ENCODE measurements at places on chromosomes 6 and 20.
A peak's percentile ranks its signal among the peaks of the same experiment; 100 is the strongest.

GRCh38 chr6:112173221-112173804 is 81.1 kb downstream of the LAMA4 start:
- no peak for DNase-seq

DNA sequence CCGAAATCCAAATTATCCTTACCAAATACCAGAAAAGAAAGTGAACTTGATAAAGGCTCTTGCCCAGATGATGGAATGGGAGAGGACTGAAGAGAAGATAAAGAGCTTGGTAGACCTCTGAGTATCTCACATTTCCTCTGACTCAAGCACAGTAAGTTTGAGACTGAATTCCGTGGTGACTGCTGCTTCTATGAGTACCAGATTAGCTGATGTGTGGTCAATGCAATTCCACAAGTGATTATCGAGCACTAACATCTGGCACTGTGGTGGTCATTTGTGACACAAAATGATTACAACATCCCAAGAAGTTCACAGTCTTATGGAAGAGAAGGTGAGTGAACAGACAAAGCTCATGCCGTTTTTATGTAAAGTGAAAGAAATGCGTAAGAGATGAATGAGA is 2.6 kb upstream of the RPS6KA2 start:
- DNase-seq: peak; percentile 61

GRCh38 chr6:12047792-12048432 is 35.8 kb downstream of the HIVEP1 start:
- no peak for DNase-seq

DNA sequence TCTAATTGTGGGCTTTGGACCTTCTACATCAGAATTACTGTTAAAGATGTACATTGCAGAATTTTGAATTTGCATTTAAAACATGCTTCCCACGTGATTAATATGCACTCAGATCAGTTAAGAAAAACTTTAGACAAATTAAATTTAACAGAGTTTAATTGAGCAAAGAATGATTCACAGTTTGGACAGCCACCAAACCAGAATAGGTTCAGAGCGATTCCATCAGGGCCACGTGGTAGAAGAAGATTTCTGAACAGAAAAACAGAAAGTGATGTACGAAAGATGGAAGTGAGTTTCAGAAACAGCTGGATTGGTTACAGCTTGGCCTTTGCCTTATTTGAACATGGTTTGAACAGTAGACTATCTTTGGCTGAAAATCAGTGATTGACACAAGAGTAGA is 704.2 kb upstream of the MAP3K7 start:
- no peak for DNase-seq

GRCh38 chr20:41984031-41984430 is 365.9 kb upstream of the CHD6 start:
- no peak for DNase-seq

- no peak for DNase-seq
These were observed 9.3 kb downstream of the ULBP2 start for GRCh38 chr6:149951096-149951495.

GRCh38 chr6:42431356-42431755 is 20.4 kb downstream of the TRERF1 start:
- no peak for DNase-seq

DNA sequence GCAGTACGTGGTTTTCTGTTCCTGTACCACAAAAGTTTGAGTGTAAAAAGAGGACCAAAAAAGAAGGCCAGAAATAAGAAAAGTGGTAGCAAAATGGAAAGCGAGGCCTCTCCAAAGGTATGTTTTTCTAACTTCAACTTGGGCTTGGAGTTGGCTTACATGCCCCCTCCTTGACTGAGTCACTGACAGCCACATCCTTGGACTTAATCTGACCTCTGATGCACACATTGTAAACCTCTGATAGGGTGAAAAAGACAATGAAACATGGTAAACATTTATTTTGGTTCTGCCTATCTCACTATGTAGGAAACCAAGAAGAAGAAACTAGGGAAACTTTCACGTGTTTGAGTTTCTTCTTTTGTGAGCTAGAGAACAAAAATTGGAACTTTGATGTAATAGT is 503.2 kb upstream of the ID4 start:
- peak; percentile 64 for DNase-seq

- DNase-seq: peak; percentile 88
These were observed 54.4 kb upstream of the CEP85L start for GRCh38 chr6:118705544-118706491.

DNA sequence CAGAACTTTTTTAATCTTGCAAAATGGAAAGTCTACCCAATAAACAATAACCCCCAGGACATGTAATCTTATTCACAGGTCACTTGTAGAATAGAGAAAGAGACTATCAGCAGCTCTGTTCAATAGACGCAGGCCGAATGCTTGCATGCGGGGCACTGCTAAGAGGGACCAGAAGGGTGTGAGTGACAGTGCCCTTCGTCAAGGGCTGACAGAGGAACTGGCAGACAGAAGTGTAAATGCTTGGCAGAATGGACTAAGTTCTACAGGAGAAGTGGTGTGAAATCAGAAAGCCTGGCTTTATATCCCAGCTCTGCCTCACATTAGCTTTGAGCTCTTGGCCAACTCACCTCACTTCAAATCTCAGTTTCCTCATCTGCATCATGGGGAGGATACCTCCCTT is 21.0 kb downstream of the DDO start:
- no peak for DNase-seq

DNA sequence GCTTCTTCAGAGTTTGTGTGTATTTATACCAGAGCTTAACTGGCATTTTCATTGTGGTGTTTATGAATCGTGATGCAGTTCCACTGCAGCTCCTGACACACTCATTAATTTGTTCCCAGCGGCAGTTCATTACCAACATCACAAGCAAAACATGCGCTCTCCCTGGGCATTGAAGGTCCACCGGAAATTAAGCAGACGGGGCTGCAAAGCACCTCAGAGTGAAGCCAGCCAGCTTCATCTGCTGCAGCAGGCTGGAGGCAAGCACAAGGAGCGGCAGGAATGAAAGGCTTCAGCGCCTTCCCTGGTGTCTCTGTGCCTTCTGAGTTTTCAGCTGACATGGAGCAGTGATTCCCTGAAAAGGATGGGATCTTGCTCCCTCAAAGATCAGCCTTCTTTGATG is 246.0 kb upstream of the SPTLC3 start:
- DNase-seq: no peak

DNA sequence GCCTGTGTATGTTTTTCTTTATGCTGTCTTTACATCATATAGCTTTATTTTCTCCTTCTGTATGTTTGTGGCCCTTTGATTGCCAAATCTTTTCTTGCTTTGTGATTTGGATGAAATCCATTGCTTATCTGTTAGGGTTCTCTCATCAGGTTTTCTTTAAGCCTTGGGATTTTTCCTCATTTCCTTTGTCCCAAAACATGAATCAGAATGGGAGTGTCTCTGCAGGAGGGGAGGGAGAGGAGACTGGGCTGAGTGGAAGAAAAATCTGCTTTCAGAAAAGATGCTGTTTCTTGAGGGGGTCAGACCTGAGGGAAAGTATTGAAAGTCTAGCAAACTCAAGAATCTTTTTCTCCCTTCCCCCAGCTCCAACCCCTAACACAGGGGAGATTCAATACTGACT is 758.0 kb upstream of the MMS22L start:
- no peak for DNase-seq

DNA sequence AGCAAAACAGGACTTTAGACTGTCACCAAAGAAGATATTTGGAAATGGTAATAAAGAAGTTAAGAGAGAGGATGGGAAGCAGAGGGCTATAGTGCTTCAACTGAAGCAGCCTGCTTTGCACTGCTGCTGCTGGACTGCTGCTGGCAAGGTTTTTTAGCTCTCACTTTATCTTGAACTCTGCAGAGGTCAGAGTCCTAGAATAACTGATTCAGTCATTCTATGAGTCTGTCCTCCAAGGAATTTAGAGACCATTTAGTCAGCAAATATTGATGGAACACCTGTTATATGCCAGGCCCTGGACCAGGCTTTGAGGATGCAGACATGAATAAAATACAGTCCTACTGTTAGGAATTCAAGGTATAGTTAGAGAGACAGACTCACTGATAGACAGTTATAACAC is 9.1 kb upstream of the SAYSD1 start:
- no peak for DNase-seq

- no peak for DNase-seq
These were observed 1932.2 kb upstream of the DEFB115 start for GRCh38 chr20:29325304-29325640.

DNA sequence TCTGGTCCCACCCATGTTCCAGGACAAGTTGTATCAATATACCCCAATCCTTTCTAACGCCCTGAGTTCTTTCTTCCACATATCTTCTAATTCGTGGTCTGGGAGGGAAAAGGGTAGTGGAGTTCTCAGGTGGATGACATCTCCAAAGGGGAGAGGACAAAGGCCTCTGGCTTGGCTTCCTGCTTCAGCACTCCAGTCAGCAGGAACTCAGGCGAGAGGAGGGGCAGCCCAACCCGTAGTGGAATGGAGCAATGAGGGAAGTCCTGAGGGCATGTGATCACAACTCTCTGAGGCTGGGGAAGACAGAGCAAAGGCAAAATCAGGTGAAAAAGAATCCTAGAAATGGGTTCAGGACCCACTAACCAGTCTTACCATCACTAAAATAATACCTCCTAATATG is 9.6 kb upstream of the NRM start:
- DNase-seq: no peak

DNA sequence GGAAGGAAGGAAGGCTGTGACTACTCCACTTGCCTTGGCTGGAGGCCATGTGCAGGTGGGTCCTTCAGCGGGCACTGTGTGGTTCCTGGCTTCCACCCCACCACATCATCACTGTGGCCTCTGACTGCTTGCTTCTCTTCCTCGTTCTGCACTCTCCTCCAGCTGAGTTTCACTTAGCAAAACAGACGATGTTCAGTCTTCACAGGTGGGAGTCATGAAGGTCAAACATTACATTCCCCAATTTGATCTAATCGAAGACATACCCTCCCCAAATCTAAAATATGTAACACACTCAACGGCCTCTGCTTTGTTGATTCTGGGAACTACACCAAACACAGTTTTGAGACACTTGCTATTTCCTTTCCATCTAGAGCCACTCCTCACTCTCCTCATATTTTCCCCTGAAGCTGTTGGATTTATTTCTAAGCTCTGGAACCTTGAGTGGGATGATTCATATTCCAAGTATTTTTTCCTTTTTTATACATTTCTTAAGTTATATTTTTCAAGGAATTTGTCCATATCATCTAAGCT is 132.5 kb upstream of the FOXA2 start:
- peak; percentile 29 for DNase-seq

DNA sequence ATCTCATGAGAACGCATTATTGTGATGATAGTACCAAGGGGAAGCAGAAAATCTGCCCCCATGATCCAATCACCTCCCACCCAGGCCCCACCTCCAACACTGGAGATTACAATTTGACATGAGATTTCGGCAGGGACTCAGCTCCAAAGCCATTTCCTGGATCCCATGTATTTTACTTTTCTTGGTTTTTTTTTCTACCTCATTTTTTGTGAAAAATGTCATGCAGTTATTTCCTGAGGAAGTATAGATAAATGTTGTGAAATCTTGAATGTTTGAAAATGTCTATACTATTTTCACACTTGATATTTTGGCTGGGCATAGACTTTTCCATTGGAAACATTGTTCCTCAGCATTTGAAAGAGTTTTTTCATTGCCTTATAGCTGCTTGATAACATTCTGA is 9.1 kb upstream of the BRPF3 start:
- DNase-seq: peak; percentile 57

GRCh38 chr6:150857945-150858308 is 7.6 kb upstream of the MTHFD1L start:
- DNase-seq: no peak

GRCh38 chr6:4185419-4185818 is 50.0 kb upstream of the ECI2 start:
- DNase-seq: no peak

- DNase-seq: no peak
These were observed 74.5 kb downstream of the METTL24 start for GRCh38 chr6:110283657-110284056.

DNA sequence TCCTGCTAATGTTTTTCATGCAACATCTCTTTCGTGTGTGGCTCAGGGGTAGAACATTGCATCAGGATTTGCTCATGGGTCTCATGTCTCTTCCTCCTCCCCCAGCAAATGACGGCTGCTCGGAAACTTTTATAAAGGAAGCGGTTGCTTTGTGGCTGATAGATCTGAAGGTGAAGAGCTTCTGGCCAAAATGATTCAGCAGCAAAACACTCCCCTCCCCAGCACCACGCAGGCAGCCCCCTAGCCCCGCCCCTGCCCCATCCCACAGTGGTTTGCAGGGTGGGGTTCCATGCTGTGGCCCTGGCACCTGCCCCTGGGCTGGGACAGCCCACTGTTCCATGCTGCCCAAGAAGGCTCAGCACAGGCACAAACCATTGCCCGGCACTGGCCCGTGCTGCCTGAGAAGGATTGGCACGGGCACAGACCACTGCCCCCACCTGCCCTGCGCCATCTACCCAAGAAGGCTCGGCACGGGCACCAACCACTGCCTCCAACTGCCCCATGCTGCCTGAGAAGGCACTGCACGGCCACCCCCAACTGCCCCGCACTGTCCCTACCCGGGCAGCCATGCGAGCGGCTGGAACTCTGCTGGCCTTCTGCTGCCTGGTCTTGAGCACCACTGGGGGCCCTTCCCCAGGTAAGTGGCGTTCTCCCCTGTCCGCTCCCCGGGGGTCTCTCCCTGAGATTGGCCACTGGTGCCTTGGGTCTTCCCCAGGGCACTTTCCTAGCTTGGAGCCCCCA is at the start of gene CST7:
Gene CST7, plus strand, starts transcription at position 331 of the 741 bp plus-strand sequence. Its CDS starts 237 bp downstream, at position 568.
- DNase-seq: peak; percentile 2

GRCh38 chr6:92608751-92609150 is 810.6 kb downstream of the EPHA7 start:
- no peak for DNase-seq

DNA sequence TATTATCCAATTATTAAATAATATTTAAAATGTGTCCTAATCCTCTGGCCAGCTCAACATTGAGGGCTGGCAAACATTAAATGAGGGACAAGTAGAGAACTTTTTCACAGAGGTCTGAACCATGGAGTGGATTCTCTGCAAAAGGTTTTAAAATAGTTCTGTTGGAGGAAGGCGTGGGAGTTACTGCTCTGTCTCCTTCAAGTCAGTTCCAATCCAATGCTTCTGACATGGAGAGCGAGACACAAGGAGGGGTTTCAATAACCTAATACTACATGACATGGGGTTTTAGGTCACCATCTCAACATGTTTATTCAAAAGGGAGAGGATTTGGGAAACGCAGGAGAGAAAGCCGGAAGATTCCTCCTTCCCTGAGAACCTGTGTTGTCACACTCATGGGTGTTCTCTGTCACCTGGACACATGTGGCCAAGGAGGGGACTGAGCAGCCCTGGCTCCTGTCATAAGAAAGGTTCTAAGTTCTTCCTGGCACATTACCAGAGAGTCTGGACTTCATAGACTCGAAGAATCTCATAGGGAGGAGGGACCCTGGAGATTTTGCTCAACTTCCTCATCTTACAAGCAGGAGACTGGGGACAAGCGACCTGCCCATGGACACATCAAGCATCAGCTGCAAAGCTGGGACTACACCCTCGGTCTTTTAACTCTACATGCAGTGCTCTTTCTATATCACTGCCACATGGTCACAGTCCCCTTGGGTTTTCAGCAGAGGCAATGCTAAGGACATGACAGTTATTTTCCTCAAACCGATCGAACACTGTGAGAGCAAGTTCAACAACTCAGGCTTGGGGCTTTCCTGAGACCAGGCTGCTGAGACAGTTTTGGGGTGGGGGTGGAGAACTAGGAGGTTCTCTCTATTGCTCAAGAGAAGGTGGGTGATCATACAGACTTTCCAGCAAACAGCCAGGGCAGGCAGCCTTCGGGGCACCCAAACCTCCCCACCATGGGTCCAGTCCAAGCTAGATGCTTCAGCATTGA is 38.6 kb downstream of the PRDM1 start:
- DNase-seq: no peak
